NCI-H2107 (cell line): ENCODE measurements at places on chromosomes 11 and 22.

GRCh38 chr11:14264966-14265365, 94.0 kb downstream of the RRAS2 start:
- DNase-seq = no peak

DNA sequence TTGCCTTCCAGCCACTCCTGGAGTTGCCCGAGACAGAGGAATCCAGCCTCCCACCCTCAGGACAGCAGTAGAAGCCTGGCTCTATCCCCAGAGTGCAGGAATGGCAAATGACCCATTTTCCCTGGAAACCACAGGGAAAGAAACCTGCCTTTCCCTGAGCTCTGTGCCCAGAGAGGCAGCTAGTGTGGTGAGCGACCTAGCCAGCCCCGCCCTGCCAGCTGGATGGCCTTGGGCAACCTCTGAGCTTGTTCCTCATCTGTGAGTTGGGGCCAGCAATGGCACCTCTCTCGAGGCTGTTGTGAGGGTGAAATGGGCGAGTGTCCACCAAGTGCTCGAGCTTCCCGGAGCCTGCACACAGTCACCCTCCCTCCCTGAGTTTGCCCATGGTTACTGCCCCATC, 3.7 kb downstream of the OMP start:
- no peak for DNase-seq

DNA sequence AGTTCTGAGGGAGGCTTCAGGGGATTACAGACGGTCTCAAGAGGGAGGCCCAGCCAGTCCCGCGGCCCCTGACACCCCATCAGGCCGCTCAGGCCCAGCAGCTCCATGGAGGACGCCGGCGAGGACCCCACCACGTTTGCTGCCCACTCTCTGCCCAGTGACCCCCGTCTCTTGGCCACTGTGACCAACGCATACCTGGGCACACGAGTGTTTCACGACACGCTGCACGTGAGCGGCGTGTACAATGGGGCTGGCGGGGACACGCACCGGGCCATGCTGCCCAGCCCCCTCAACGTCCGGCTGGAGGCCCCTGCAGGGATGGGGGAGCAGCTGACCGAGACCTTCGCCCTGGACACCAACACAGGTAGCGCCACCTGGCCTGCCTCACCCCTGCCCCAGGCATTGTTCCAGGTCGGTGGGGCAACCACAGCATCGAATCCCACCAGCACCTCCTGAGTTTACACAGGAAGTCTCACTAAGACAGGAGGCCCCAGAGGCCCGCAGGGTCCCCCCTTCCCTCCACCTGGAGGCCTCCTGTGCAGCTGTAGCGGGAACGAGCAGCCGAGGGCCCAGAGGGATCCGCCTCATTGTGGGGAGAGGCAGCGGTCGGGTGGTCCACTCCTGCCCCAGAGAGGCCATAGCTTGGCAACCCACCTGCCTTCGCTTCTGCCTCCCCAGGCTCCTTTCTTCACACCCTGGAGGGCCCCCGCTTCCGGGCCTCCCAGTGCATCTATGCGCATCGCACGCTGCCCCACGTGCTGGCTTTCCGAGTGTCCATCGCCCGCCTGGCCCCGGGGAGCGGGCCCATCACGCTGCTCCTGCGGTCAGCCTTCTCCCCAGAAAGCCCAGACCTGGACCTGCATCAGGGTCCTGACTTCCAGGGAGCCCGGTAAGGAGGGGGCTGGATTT, 1.0 kb downstream of the PGGHG start:
- DNase-seq = no peak

DNA sequence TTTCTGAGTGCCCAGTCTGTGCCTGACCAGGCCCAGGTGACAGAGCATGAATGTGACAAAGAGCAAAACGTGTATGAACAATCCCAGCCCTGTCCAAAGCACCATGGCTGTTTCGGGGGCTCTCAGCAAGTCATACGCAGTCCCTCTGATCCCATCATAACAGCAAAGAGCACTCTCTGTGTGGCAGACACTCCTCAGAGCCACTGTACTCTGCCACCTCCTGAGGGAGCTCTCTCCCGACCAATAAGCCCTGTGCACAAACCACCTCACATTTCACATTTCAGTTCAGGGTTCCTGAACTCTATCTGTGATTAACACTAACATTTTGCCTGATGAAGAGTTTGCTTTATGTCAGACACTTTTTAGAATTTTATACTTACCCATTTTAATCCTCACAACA, 6.6 kb downstream of the DGCR2 start:
- no peak for DNase-seq

DNA sequence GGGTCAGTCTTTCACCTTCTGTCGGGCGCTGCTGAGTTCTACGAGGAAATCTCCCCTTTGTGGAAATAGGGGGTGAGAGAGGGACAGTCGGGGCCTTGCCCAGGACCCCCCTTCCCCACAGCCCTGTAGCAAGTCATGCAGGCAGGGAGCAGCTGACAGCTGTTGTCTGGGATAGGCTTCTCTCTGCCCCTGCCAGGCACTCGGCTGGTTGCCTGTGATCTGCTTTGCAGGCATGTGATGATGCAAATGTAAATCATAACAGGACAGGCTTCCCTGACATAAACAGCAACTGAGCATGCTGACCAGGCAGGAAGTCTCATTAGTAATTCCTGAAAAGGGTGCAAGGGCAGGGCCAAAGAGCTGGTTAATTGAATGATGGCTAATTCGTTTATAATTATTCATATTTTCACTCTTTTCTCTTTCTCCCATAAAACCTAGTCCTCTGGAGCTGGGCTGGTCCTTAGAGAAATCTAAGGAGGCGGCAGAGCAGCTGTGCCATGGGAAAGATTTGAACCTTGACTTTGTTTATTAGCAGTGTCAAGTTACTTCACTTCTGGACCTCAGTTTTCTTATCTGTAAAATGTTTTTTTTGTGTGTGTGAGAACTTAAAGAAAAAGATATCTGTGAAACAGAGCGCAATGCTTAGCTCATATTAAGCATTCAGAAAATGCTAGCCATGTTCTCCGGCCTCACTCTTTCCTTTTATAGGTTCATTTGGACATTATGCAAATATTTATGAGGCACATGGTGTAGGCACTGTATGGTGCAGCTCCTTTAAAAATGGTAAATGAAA, 129.7 kb downstream of the LDLRAD3 start:
- DNase-seq = no peak

- DNase-seq = no peak
Observed at GRCh38 chr11:17413414-17414316, 25.2 kb upstream of the KCNJ11 start.

- no peak for DNase-seq
Observed at GRCh38 chr22:26888887-26889286, 231.5 kb downstream of the MIAT start.

DNA sequence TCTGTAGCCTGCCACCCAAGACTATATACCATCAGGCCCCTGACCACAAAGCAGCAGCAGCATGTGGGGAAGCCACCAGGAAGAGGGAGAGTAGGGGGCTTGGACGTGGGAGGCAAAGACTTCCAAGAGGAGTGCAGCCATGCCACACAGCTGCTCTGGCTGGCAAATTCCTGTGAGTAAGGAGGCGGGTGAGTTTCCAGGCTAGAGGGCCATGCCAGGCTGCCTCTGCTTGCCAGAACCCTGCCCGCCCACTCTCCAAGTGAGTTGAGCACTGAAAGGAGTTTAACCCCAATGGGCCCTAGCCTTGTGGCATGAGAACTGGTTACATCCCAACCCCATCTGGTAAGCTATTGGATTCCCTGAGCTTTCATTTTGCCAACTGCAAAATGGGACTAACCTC, 4.7 kb upstream of the DGAT2 start:
- no peak for DNase-seq

GRCh38 chr22:44394246-44395117, 81.7 kb upstream of the SHISAL1 start:
- no peak for DNase-seq

DNA sequence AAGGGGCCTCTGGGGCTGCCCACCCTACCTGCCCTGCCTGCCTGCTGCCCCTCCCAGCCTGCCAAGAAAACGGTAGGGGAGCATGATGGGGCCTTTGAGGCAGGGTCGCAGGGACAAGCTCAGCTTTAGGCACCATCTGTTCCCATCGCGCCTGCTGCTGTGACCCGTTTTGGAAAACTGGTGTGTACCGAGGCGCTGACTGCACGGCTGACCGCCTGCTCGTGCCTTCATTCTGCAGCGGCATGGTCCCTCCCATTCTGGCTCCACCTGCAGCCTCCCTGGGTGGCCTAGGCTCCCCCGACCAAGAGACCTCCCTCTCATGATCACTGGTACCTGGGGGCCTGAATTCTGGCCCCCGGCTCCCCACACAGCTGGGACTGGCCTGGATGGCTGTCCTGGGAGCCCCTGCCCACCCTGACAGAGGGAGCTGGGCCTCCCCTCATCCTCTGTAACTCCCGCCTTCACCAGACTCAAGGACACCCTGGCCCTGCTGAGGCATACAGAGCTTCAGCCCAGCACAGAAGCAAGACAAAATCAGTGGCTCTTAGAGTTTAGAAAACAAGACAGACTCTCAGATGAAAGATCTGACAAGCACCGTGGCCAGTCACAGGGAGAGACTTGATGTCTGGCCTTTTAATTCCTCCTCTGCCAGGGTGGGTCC, 6.5 kb upstream of the MYRF start:
- no peak for DNase-seq

- no peak for DNase-seq
Observed at GRCh38 chr11:11814614-11815452, 26.9 kb upstream of the USP47 start.

DNA sequence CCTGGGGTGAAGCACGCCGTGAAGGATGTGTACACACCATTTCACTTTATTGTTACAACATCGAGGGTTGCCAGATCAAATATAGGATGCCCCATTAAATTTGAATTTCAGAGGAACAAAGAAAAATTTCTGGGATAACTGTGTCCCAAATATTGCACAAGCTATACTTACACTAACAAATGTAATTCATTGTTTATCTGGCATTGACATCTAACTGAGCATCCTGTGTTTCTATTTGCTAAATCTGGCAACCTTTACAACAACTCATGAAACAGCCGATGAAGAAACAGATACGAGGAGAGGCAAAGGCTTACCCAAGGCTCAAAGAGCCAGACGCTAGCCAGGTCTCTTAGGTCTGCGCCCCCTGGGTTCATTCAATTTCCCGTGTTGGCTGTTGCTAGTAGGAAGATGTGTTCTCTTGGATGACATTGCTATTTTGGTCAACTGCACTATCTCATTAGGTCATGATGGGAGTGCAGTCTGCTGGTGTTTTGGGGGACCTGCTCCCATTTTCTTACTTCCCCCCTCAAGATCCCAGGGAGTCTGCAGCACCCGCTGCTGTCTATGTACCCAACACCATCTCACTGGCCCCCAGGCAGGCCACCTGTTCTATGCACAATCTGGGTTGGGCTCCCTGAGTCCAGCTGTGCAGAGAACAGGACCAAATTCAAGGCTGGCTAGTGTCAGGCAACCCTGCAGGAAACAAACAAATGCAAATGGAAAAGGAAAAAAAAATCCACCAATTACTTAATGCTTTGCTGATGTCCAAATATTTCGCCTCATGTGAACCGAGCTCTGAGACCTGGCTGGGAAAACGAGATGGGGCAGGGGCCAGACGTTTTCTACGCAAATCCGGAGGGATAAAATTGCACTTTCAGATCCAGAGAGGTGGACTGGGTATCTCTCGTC, 560.9 kb downstream of the MIAT start:
- no peak for DNase-seq

DNA sequence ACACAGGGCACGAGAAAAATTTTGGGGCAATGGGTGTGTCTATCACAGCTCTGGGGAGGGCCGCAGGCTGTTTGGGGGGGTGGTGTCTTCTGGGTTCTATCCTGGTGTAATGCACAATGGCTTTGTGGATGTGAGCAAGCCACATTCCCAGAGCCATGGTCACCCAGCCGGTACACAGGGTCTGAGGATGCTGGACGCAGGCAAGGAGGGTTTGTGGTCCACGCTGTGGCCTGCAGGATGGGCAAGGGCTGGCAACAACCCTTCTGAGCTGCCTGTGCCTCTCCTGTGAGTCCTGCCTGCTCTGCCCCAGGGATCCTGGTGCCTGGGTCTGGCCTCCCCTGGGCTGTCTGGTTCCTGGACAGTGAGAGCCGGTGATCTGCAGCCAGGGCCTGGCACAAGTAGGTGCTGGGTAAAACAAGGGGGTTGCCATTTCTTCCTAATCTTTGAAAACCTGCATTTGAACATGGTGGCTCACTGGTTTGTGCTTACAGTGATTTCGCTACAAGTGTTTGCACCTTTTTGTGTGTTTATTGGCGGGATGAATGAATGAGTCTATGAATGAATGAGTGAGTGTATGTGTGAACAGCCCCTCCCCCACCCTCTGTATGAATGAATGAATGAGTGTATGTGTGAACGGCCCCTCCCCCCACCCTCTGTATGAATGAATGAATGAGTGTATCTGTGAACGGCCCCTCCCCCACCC, 4.4 kb upstream of the MRPL23 start:
- DNase-seq = no peak

- no peak for DNase-seq
Observed at GRCh38 chr11:46050662-46051061, 70.6 kb downstream of the PHF21A start.

- DNase-seq = no peak
Observed at GRCh38 chr11:6248248-6248647, 9.4 kb downstream of the CNGA4 start.

DNA sequence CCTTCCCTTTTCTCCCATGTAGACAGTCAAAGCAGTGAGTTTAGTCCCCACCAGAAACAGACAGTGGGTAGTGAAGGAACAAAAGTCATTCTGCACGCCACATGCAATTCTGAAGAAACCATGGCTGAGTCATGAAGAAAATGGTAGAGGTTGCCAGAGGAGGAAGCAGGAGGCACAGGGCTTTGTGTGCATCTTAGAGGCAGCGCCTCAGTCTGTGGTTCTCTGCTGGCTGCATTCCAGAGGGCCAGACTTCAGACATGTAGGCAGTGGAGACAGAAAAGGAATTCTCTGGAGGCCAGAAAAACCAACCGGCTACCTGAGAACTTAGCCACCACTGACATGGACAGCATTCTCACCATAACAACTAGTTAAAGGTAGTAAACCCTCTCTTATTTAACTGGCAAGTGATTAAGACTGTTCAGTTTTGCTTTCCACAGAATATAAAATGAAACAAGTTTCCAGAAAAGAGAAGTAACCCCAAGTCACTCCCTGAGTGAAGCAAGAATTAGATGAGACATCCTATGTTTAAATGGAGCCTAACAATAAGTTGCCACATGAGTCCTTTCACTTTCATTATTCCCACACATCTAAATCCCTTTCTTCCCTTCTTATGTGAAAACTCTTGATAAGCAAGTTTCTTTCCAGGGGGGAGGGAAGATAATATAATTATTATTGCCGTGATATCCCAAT, 556.1 kb downstream of the SOX6 start:
- DNase-seq = no peak

- DNase-seq = no peak
Observed at GRCh38 chr22:40302149-40302548, 44.2 kb upstream of the ADSL start.

GRCh38 chr11:16832193-16832539, 93.7 kb downstream of the C11orf58 start:
- no peak for DNase-seq
